ENCODE measurements at places on chromosomes 6 and 20.

DNA sequence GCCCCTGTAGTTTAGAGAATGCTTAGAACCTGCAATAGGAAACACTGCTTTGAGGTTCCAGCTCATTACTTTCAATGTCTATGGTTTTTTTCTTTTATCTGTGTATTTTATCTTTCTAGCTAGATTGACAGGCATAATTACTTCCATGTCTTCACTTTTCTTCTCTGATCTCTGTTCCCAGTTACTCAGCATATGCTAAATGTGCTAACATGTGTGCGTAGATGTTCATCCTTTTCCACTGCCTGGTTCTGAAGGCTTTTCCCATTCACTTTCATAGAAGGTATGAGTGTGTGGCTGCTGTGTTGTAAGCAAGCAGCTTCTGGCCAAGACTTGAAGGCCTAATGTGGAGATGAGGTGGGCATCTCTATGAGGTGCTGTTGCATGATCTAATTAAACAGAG, 38.9 kb downstream of the FAXC start:
- no peak for DNase-seq

DNA sequence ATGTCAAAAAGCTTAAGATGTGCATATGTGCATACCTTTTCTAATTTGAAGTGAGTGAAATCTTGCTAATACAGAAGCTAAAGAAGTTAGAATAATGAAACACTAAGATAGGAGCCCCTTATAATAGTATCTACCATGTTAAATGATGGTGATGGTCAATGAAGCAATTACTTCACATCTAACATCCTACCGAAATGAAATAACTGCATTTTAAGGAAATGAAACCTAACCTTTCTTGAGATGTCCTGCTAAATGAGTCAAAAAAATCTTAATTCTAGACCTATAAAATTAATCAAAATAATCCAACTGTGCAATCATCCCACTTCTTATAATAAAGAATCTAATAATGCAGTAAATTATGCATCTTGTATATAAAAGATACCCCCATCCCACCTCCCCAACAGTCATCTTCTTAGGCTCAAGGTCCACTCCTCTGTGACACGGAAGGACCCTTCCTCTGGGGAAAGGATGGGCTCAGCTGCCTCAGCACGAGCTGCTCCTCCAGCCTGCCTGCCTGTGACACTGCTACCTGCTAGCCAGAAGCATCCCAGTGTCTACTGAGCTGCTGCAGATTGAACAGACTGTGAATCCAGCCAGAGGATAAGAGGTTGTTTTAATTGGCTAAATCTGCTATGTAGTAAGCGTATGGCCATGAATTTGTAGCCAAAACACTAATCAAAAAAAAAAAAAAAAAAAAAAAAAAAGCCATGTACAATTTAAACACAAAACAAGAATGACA, 129.6 kb upstream of the BEND3 start:
- no peak for DNase-seq

GRCh38 chr6:110735666-110736065, 79.6 kb downstream of the CDK19 start:
- no peak for DNase-seq

DNA sequence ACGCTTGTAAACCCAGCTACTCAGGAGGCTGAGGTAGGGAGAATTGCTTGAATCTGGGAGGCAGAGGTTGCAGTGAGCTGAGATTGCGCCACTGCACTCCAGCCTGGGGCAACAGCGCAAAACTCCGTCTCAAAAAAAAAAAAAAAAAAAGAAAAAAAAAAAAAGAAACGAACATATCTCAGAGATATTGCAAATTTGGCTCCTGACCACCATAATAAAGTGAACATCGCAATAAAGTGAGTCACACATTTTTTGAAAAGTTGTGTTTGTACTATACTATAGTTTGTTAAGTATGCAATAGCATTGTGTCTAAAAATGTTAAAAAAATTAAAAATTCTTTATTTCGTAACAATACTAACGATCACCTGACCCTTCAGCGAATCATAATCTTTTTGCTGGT, 13.3 kb downstream of the RSPH9 start:
- no peak for DNase-seq

GRCh38 chr6:454148-454991, 62.8 kb downstream of the IRF4 start:
- no peak for DNase-seq

DNA sequence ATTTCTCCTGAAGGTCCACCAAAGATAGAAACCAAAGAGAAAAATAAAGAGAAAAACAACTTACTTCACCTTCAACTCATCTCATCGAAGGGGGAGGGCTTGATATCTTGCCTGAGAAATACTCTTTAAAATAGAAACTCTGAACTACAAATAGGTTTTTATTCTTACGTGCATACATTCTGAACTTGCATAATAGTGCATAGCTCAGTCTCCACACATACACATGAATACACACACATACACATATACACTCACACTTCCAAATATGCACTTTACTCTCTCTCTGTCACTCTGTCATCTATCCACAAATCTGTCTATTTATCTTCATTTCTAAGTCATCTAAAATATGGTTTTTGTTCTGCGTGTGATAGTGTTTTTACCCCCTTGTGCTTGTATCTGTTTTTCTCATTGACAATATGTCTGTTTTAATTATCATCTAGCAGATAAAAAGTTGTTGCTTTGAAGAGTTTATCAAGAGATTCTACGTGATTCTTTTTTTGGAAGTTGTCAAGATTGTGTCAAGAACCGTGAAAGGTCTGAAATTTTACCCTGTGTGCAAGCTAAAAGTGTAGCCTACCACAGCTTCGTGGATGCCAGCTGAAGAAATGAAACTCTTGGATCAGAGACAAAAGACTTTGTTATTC, 468.8 kb downstream of the EPM2A start:
- no peak for DNase-seq

- no peak for DNase-seq
Measured at GRCh38 chr20:23316626-23317025, 34.0 kb upstream of the NXT1 start.

DNA sequence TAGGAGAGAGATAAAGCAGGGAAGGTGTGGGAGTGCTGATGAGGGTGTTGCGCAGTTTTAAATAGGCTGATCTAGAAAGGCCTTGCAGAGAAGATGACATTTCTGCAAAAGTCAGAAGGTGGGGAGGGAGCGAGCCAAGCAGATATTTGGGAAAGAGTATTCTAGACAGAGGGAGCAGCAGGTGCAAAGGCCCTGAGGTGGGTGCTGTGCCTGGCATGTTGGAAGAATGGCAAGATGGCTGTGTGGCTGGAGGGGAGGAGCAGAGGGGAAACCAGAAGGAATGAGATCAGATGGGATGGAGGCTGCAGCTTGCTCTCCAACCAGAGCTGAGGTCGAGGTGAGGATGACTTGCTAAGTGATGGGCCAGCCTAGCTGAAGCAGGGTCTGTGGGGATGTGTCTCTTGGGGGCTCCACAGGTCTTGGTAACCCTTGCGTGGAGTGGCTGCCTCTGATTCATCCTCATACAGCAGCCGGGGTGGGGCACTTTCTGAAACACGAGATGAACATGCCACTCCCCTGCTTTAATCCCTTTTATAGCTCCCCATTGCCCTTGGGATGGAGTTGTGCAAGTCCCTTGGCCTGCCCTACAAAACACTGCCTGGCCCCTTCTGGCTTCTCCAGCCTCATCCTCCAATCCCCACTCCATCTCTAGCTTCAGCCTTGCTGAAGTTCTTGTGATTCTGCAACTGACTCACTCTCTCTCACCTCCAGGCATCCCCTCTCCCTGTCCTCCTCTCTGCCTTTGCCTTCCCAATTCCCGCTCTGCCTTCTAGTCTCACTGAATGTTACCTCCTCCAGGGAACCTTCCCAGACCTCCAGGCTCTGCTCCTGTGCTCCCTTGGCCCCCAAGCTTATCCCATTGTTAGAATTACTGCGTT, 94.1 kb downstream of the CDH22 start:
- DNase-seq: no peak

DNA sequence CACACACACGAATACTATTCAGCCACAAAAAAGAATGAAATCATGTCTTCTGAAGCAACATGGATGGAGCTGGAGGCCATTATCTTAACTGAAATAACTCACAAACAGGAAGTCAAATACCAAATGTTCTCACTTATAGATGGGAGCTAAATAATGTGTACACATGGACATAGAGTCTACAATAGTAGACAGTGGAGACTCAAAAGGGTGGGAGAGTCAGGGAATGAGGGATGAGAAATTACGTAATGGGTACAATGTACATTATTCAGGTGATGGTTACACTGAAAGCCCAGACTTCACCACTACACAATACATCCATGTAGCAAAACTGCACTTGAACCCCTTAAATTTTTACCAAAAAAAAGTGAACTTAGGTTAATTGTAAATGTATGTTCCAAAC, 160.4 kb downstream of the TASP1 start:
- no peak for DNase-seq

GRCh38 chr20:36130390-36130789, 24.1 kb upstream of the EPB41L1 start:
- no peak for DNase-seq

DNA sequence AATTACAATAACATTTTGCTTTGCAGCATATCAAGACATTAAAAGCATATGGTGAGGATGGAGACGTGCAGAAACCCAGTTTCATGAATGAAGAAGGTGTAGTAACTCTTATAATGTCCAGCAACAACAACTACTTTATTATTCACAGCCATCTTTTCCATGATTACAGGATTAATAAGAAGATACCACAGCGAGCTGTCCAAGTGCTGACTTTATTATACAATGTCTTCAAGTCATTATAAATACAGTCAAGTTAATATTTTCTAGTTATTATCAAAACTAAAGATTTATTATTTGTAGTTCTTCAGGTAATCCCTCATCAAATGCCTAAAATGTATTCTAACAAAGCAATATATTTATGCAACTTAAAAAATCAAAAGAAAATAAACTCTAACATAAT, 2.5 kb upstream of the KHDRBS2 start:
- DNase-seq: no peak

GRCh38 chr6:154792761-154793160, 59.5 kb downstream of the SCAF8 start:
- DNase-seq: no peak

- no peak for DNase-seq
Measured at GRCh38 chr6:16722630-16723029, 38.6 kb downstream of the ATXN1 start.

- no peak for DNase-seq
Measured at GRCh38 chr20:49559411-49560081, 8.4 kb downstream of the PTGIS start.

GRCh38 chr20:18985551-18985950, 172.0 kb downstream of the SCP2D1 start:
- no peak for DNase-seq

- no peak for DNase-seq
Measured at GRCh38 chr6:80280262-80281010, 174.0 kb downstream of the BCKDHB start.

DNA sequence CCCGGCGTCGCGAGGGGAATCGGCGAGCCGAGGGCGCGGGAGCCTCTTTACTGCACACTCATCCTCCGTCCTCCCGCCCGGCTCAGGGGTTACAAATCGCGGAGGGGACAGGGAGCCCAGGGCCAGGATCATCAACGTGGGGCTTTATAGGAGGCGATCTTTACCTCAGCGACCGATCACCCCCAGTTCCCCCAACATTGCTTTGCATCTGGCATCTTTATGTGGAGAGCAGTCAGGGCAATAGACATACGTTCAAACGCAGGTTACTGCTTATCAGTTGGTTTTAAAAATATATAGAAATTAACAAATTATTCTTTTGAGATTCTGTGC, 634 bp downstream of the HSF2 start:
- peak; percentile 42 for DNase-seq

DNA sequence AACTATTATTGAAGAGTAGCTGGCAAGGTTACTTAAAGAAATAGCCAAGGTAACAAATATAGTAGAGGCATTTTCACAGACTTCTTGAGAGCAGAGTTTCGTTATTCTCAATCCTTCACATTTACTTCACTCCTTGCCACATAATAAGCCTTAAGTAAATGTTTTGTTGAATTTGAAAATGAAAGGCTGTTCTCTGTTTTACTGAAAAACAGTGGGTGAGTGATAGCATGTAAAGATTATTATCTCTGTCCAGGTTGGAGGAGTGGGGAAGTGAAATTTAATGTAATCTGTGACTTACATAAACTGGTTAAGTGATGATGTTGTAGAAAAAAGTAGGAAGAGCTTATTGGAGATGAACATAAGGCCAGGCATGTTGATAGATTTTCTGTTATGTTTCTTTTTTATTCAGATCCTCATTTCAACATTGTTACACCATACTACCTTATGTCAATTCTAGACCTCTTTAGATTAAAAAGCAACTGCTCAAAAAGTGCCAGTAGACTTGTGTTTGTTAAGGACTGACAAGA, 55.0 kb downstream of the QKI start:
- no peak for DNase-seq

- DNase-seq: no peak
Measured at GRCh38 chr6:55568808-55569439, 10.1 kb downstream of the HMGCLL1 start.

DNA sequence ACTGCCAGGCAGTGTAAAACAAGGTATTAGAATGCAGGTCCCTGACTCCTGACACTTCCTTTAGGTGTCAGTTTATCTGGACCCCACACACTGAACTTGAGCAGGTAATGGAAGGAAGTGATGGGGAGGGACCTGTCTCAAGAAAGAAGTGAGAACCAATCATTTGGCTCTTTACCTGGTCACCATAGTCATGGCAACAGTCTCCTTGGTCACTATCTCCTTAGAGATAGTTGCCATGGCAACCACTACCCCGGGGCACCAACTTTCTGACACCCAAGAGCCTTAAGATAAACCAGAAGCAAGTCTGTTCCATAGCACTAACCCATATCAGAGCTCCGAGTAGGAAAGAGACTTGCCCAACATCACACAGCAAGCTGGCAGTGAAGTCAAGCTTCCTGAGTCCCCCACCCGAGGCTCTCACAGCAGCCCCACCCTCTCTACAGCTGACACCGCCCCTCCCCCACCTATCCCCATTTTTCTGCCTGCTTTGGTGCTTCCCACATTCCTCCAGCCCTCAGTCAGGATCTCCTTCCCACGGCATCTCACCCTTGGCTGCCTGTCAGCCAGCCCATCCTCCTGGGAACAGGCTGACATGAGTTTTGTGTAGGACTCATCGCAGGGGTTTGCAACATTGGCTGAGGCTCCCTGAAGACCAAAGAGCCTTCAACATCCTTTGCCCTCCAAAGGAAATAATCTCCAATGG, 16.3 kb upstream of the HM13 start:
- DNase-seq: no peak
